ENCODE measurements at places on chromosomes 3 and 15. TPM values are rescaled to one million over a fixed set of nuclear protein-coding genes. Genes with fewer than 3 reads are reported as not detected.

The KLHL6 gene
- not detected for total RNA-seq

- no peak for DNase-seq
Observed at GRCh38 chr3:4786431-4786830, 192.8 kb upstream of the BHLHE40 start.

The RHOA gene
- 605 TPM for total RNA-seq

The PLSCR5 gene
- not detected for total RNA-seq

- DNase-seq: no peak
Observed at GRCh38 chr3:42254566-42254965, 11.4 kb downstream of the CCK start.

The LDHAL6B gene
- not detected for total RNA-seq

The RPL39L gene
- 58.4 TPM for total RNA-seq

- no peak for DNase-seq
Observed at GRCh38 chr3:19945969-19946831, 697 bp upstream of the RAB5A start.

The CFAP91 gene
- total RNA-seq: not detected

All from G401 (cell line).